ENCODE measurements at places on chromosomes 1 and 21.

- no peak for DNase-seq
Observed at GRCh38 chr21:45123440-45123839, 49.1 kb downstream of the ADARB1 start.

- no peak for DNase-seq
Observed at GRCh38 chr1:61334718-61335589, 252.6 kb downstream of the NFIA start.

GRCh38 chr1:185965870-185966269 lies 231.7 kb downstream of the HMCN1 start:
- DNase-seq = no peak

DNA sequence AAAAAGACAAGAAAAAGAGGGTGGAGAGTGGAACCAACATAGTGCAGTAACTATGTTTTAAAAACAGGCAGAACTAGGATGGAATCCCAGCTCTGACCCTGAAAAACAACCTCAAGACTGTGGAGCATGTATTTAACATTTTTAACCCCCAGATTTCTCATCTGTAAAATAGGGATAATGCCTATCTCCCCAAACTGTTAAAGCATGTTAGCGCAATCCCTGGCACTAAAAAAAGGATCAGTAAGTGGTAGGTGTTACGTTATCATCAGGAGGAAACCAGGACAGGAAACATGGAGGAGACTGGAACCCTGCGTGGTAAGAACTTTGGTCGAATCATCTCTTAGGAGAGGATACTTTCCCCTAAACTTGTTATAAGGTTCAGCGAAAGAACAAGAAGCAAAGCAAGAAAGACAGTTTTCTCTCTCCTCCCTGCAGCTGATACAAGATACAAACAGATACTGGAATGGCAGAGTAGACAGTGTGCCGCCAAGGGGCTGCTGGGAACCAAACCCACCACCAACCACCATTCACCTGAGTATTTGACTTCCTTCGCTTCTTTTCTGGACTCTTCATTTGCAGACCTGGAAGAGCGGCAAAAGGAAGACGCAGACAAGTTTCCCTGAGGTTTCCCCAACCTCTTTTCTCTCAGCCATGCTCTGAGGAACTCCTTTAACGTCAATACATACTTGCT lies 991 bp downstream of the PYGO2 start:
- DNase-seq = no peak

DNA sequence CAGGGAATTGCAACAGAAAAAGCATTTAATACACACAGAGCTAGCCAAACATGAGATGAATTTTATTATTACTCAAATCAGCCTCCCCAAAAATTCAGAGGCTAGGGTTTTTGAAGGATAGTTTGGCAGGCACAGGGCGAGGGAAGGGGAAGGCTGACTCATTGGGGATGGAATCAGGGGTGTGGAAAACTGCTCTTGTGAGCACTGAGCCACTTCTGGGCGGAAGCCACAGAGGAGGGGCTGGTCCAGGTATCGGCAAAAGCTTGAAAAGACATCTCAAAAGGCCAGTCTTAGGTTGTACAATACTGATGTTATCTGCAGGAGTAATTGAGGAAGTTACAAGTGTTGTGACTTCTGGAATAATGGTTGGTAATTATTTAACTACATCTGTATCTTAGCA lies 109.4 kb downstream of the TLR5 start:
- DNase-seq = no peak

GRCh38 chr21:45858180-45858579 lies 123.4 kb upstream of the COL6A1 start:
- no peak for DNase-seq

- DNase-seq = no peak
Observed at GRCh38 chr1:33660244-33660643, 187.8 kb downstream of the ZSCAN20 start.

DNA sequence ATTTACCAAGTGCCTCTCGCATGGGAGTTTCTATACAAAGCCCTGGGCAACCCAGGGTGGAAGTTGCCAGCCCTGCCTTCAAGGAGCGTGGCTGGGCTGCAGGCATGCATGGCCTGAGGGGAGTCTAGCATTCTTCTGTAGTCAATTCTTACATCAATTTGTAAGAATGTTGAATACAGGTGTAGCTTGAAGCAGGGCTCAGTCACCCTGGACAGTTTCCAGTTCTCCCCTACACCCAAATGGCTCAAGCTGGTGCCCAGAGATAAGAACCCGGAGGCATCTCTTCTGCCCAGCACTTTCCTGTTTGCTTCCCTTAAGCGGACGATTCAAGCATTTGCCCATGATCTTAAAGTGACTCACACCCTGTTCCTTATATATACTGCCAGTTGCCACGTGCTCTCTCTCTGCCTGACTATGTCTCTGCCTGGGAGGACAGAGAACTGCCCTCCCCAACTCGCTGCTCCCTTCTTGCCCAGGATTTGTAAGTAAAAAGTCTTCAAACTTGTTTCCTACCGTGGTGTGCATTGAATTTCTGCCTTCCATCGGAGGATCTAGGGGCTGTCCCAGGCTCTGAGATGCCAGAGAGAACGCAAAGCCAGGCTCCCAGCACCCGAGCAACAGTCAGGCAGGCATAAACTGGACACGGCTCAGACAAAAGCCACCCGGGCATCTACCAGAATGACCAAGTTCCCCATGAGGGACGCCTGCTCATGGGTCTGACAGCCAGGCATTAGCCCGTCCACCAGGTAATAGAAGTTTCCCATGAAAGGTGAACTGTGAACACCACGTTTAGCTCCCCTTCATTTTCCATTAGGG lies 50.9 kb upstream of the AJAP1 start:
- DNase-seq = no peak

GRCh38 chr1:38735651-38736161 lies 123.9 kb downstream of the RRAGC start:
- DNase-seq = no peak

DNA sequence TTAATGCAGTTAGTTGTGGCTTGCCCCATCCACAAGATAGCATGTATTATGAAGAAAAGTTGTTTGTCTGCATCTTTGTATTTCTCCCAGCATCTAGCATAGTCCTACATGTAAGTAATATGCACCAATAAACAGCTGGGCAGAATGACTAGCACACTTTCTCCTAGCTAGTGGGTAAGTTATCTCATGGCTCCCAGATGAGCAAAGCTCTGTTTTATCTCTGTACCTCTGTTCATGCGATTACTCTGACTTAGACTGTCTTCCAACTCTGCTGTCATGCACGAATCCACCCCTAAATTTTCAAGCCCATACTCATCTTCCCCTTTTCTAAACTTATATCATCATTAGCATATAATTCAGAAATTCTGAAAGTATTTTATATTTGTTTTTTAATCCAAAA lies 37.5 kb upstream of the KCTD3 start:
- DNase-seq = no peak

DNA sequence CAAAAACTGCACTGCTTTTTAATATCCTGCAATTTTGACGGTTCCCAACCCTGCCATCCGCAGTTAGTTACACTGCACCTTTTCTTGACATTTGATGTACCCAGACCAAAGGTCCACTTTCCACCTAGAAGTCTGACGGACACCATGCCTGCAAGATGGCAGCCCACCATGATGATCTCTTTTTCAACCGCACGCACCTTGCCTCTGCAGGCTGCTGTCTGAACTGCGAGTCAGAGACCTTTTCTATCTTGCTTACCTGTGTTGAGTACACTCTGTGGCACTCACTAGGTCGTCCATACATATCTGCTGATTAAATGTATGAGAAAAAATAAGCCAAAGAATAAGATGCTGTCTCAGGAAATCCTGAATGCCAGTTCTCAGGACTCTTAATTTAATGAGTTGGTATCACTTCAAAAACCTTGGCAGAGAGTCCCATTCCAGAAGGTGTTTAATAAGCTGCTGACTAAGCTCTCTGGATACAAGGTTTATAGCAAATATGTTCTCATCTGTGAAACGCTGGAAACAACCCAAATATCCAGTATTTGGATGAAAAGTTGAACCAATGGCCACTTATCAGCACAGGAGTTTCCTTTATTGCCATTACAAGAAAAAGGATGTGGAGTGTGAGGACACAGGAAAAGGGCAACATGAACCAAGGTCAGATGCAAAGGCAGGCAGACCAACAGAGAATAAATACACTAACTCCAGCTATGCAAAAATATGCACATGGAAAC lies 37.9 kb downstream of the GNG12 start:
- DNase-seq = no peak

- no peak for DNase-seq
Observed at GRCh38 chr1:30225357-30225756, 498.0 kb downstream of the MATN1 start.

GRCh38 chr1:54016343-54017282 lies 1.4 kb downstream of the LDLRAD1 start:
- DNase-seq = peak; percentile 81

DNA sequence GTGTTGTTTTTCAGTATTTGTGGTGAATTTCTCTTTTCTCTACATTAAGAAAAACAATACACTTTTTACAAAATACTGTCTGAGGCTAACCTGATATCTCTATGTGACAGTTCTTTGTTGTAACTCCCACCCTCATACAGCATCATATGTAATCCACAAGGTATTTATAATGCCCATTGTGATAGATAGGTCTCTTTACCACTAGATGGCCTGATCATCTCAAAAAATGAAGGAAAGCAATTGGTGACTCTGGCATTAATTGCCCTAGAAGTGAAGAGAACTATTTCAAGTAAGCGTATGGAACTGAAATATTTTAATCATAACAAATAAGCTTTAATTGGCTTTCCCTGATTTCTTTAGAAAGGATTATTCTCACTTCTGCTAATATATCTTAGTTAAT lies 36.2 kb upstream of the HFM1 start:
- peak; percentile 10 for DNase-seq

GRCh38 chr1:186149591-186149990 lies 225.5 kb downstream of the TPR start:
- DNase-seq = no peak

GRCh38 chr21:20545454-20545853 lies 452.8 kb upstream of the NCAM2 start:
- DNase-seq = no peak

- DNase-seq = no peak
Observed at GRCh38 chr1:59378621-59379370, 81.9 kb downstream of the FGGY start.

GRCh38 chr1:16724718-16725438 lies 15.4 kb upstream of the RNU1-4 start:
- DNase-seq = no peak

DNA sequence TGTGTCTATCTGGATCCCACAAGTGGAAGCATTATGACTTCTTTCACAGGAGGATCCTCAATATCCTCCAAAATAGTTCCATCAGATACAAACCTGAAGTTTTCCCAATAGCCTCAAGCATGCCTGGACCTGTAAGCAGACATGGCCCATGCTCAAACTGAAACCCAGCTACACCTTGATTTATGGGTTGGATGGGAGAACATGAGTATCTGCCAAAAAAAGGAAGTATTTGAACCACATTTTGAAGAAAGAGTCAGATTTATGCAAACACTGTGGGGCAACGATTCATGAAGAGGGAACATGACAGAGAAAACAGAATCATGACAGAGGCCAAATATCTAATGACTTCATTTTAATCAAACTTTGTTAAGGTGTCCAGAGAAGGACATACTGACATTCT lies 351.0 kb upstream of the NFIA start:
- no peak for DNase-seq

- no peak for DNase-seq
Observed at GRCh38 chr1:25019337-25020172, 89.5 kb upstream of the RUNX3 start.

GRCh38 chr1:44819196-44819607 lies 10.9 kb downstream of the BTBD19 start:
- DNase-seq = no peak

GRCh38 chr1:20723537-20724363 lies 5.9 kb upstream of the KIF17 start:
- DNase-seq = peak; percentile 0
